ENCODE measurements at places on chromosomes 3 and 15. TPM values are rescaled to one million over a fixed set of nuclear protein-coding genes. Genes with fewer than 3 reads are reported as not detected.

DNA sequence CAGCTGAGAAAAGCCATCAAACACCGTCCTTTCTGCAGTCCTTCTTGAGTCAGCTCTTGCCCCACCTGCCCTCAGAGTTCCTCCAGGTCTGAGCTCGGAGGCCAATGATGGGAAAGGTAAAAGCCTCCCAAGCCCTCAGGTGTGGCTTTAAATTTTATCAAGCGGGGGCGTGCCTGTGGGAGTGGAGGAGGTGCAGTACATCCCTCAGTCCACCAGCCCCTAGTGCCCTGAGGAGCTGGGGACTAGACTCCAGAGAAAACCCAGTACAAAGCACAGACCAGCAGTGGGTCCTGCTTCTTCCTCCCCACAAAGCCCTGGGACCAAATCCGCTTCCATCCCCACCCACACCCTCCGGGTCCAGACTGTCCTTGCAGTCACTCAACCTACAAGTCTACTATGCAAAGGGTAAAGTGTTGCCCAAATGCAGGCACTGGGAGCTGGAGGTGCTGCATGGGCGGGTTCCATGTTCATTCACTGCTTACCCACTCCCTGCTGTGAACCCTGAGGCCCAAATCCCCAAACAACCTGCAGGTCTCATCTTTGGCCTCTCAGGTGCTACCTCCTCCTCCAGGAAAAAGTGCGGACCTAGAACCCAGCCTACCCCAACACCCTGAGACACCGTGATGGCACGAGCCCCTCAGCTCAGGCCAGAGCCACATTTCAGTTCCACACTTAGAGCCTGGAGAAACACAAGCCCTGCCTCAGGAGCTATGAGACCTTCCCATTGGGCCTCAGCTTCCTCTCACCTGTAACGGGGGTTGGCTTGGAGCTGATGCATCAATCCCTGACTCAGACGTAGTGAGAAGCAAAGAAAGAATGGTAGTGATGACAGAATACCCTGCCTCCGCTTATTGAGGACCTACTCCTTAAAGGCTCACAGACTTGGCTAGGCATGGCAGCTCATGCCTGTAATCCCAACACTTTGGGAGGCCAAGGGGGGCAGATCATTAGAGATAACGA, 2.4 kb downstream of the PFKFB4 start:
- no peaks in the 10 kb centered on the region for H3K27me3 ChIP-seq
- H3K4me1 ChIP-seq: peaks cover 15% of the 10 kb centered on the region
- H3K27ac ChIP-seq: no peak overlapping the region
- no peaks in the 10 kb centered on the region for H3K36me3 ChIP-seq
- H3K4me3 ChIP-seq: no peak overlapping the region

DNA sequence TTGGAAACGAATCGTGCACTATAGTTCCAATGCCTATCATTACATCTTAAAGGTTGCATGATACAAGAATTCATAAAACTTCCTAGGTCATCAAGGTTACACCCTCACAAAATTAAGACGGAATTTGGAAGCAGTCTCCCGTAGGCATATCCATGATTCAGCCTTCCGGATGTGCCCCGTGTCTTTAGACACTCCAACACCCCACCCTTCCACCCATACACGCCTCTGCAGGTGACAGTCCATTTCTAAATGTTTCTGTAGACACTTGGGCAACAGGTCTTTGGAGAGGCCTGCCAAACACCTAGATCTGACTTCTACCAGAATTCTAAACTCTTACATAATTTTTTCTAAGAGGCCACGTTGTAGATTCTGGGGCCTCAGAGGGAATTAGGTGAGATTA, 49.8 kb downstream of the LDHAL6B start:
- H3K27ac ChIP-seq: no peak overlapping the region
- no peaks in the 10 kb centered on the region for H3K36me3 ChIP-seq
- DNase-seq: no peak

- H3K27ac ChIP-seq: no peak overlapping the region
- no peaks in the 10 kb centered on the region for H3K36me3 ChIP-seq
- H3K27me3 ChIP-seq: no peaks in the 10 kb centered on the region
- DNase-seq: no peak
These were observed 3.3 kb upstream of the ISLR start for GRCh38 chr15:74170071-74170844.

DNA sequence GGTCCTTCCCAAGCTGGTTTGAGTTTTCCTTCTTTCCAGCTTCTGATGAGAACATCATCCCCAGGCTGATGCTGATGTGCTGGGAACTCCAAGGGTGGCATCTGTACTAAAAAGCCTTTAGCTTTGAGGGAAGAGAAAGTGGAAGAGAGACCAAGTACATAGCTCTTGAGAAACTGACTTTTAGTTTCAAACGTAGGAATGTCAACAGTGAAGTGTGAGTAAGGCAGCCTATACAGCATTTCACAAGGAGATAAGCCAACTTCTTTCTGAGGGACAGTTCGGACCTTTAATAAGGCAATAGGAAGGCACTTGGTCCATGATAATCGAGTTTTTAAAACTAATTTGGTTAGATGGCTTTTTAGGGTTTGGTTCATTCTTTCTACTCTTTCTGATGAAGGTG, 53.7 kb downstream of the DLG1 start:
- H3K4me3 ChIP-seq: no peak overlapping the region
- no peaks in the 10 kb centered on the region for H3K36me3 ChIP-seq
- H3K4me1 ChIP-seq: no peaks in the 10 kb centered on the region
- no peaks in the 10 kb centered on the region for H3K27me3 ChIP-seq
- DNase-seq: no peak
- H3K27ac ChIP-seq: no peak overlapping the region

- H3K4me3 ChIP-seq: no peak overlapping the region
- no peaks in the 10 kb centered on the region for H3K4me1 ChIP-seq
- no peak overlapping the region for H3K27ac ChIP-seq
These were observed 20.2 kb downstream of the CGGBP1 start for GRCh38 chr3:88038566-88038965.

DNA sequence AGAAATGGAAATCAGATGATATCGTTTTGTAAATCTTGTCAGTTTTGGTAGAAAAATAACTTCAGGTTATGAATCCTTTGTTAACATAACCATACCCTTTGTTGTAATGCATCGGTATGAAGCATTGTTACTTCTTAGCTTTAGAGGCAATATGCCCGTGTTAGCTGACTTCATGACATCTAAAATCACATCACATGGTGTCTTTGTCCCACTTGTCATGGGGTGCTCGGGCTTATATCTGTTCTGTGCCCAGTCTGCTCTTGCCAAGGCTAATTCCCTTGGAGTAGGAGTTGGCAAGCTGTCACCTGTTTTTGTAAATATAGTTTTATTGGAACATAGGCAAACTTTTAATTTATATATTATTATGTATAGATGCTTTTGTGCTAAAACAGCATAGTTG, 39.6 kb downstream of the SLC25A26 start:
- H3K27ac ChIP-seq: no peak overlapping the region
- no peaks in the 10 kb centered on the region for H3K36me3 ChIP-seq
- no peaks in the 10 kb centered on the region for H3K4me1 ChIP-seq
- no peak for DNase-seq

GRCh38 chr3:116264546-116265319, 180.6 kb downstream of the LSAMP start:
- no peak overlapping the region for H3K27ac ChIP-seq
- no peak overlapping the region for H3K4me3 ChIP-seq
- no peaks in the 10 kb centered on the region for H3K27me3 ChIP-seq
- H3K36me3 ChIP-seq: no peaks in the 10 kb centered on the region
- DNase-seq: no peak
- no peaks in the 10 kb centered on the region for H3K4me1 ChIP-seq

DNA sequence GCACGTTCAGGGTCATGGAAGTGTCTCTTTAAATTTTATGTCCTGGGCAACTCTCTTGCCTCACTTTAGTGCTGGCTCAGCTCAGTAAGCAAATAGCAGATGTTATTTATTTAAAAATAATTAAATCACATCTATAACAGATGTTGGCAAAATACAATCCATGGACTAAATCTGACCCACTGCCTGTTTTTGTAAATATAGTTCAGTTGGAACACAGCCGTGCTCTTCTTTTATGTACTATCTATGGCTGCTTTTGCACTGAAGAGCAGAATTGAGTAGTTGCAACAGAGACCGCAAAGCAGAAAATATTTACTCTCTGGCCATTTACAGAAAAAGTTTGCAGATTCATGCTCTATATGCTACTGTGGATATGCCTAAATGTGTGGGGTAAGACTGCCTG, 79.2 kb downstream of the SAMMSON start:
- H3K36me3 ChIP-seq: no peaks in the 10 kb centered on the region
- H3K4me1 ChIP-seq: peaks cover 26% of the 10 kb centered on the region
- H3K27me3 ChIP-seq: no peaks in the 10 kb centered on the region
- H3K4me3 ChIP-seq: no peak overlapping the region
- no peak for DNase-seq

DNA sequence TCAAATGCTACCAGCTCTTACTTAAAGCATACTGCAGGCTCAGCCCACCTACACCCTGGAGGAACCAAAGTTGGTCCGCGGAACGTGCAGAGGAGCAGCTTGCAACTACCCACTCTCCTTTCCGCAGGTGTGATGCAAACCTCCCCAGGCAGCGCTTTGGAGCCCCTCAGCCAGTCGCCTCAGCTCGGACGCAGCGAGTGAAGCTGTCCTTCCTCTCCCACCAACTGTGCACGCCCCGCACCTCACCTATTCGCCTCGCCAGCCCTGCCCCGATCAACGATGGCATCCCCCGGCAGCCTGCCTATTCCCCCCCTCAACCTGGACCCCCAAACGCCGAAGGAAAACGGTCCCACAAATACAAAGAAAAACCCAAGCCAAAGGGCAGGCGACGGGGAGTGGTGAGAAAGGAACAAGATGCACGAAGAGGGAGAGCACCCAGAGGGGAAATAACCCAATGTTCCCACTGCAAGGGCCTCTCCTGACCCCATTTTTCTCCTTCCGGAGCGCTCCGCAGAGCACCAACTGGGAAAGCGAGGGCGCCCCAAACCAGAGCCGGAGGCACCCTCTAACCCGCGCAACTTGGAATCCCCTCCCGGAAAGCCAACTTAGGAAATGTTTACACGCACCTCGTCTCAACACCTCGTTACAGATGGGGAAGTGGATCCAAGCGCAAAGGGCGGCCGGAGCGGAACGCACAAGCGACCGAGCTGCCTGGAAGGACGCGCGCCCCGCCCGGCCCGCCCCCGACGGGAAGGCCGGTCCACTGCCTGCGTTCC, 665 bp downstream of the GLB1 start:
- H3K27me3 ChIP-seq: no peaks in the 10 kb centered on the region
- H3K36me3 ChIP-seq: no peaks in the 10 kb centered on the region
- peak overlapping the region; percentile 92 for H3K27ac ChIP-seq
- H3K4me3 ChIP-seq: peak overlapping the region; percentile 97
- H3K4me1 ChIP-seq: peaks cover 17% of the 10 kb centered on the region

- no peak for DNase-seq
- no peak overlapping the region for H3K27ac ChIP-seq
- H3K4me3 ChIP-seq: no peak overlapping the region
- H3K4me1 ChIP-seq: peaks cover 30% of the 10 kb centered on the region
These were observed 11.2 kb downstream of the DLL4 start for GRCh38 chr15:40940296-40940801.

GRCh38 chr3:123385981-123386380, 62.9 kb downstream of the ADCY5 start:
- no peaks in the 10 kb centered on the region for H3K4me1 ChIP-seq
- H3K27me3 ChIP-seq: no peaks in the 10 kb centered on the region
- no peak overlapping the region for H3K4me3 ChIP-seq
- DNase-seq: peak; percentile 48

GRCh38 chr15:95327183-95327525, 1003.3 kb upstream of the NR2F2 start:
- H3K4me3 ChIP-seq: peak overlapping the region; percentile 30
- no peak for DNase-seq
- H3K4me1 ChIP-seq: no peaks in the 10 kb centered on the region
- H3K27me3 ChIP-seq: no peaks in the 10 kb centered on the region

DNA sequence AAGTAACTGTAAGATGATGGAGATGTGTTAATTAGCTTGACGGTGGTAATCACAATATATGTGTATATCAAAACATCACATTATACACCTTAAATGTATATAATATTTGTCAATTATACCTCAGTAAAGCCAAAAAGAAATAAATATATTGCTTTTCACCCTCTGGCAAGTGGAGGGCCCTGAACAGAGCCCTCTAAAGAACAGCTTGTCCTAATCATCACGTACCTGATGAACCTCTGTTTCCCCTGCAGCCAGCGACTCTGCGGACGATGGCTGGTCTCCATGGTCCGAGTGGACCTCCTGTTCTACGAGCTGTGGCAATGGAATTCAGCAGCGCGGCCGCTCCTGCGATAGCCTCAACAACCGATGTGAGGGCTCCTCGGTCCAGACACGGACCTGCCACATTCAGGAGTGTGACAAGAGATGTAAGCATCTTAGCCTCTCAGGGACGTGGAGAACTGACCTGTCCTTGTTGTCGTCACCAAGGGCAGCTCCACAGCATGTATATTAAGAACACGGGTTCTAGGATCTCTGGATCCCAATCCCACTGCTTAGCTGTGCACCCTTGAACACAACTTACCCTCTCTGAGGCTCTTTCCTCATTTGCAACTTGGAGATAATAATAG, 6.3 kb downstream of the THBS1 start:
- no peaks in the 10 kb centered on the region for H3K4me1 ChIP-seq
- no peaks in the 10 kb centered on the region for H3K27me3 ChIP-seq
- DNase-seq: no peak
- H3K27ac ChIP-seq: no peak overlapping the region
- peaks cover 12% of the 10 kb centered on the region for H3K36me3 ChIP-seq

Gene HDDC3
- total RNA-seq: 19.9 TPM

Gene LTK
- total RNA-seq: 0.79 TPM

Gene CDC25A
- 3.5 TPM for total RNA-seq

Gene ZSCAN29
- 20.6 TPM for total RNA-seq

Gene TMCO5A
- total RNA-seq: not detected

Gene MRPL47
- total RNA-seq: 39.1 TPM

Gene TRAIP
- total RNA-seq: 0.73 TPM

Gene GRK7
- total RNA-seq: not detected

Gene MAPK6
- total RNA-seq: 30.9 TPM
